ENCODE measurements at places on chromosomes 6 and 20.
A peak's percentile ranks its signal among the peaks of the same experiment; 100 is the strongest.

- DNase-seq, result no peak
Measured at GRCh38 chr20:14284443-14284842, 53.0 kb downstream of the FLRT3 start.

GRCh38 chr20:10595985-10596384, 77.8 kb downstream of the JAG1 start:
- DNase-seq, result no peak

DNA sequence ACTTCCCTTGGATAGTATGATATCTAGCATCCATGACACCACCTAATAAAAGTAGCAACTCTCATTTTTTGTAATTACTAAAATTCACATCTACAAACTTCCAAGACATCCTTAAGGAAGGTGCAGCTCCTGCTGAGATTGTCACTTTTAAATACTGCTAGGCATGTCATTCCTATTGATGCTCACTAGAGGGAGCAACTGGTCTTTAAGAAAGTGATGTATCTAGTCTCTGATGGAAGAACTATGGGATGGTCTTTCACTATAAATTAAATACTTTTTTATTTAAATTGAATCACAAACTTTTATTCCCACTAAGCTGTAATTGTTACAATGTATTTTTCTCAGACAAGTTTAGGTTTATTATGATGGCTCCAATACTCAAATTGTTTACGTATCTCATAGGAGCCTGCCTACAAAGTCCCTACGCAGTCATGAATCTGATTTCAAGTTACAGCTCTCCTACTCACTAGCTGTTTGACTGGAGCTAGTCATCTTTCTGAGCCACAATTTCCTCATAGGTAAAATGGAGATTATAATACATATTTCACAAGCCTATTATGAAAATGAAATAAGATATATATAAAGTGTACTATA, 8.1 kb upstream of the TSPYL1 start:
- DNase-seq, result no peak

GRCh38 chr6:45650524-45651135, 272.9 kb upstream of the SUPT3H start:
- DNase-seq, result no peak

DNA sequence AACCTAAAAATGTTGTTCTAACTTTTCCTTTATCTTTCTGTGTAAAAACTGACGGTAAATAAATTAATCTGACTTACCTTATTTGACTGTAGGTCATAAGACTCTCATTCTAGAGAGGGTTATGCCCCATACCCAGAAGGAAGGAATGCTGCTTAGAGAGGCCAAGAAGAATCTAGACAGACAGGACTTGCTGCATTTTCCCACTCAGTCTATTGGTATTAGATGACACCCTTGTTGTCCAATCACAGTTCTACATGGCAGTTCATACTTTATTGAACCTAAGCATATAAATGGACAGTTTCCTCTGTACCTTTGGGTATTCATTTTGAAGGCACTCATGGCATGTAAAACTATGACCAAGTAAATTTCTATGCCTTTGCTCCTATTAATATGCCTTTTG, 359.6 kb upstream of the ID4 start:
- DNase-seq, result no peak

GRCh38 chr20:63742381-63743024, 2.9 kb downstream of the SLC2A4RG start:
- no peak for DNase-seq

DNA sequence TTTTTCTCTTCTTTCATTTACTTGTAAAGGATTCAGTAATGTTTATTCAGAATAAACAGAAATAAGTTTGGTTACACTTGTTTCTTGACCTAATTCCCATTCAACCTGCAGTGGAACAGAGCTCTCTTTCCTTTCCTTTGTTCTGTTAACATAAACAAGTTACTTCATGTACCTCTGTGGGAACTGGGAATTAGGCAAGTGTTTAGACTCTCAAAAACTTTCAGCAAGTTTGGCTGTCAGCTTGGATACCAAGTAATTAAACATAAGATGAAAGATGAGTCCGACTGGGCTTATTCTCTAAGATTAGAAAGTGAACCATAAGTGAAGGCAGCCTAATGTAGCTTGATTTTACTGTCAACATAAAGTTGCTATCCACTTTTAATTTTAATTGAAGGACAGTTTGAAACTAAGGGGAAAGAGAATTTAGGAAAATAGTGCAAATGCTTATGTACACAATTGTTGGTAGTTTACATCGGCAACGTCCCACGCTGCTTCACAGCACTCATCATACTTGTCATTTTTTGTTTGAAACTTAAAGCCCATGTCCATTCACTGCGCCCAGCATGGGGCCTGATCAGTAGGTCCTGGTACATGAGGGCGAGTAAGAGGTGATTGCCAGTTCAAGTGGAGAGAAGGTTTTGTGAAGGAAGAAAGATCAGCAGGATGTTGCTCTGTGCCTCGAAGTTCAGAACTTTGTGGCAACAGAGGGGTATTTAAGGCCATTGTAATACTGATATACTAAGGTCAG, 113.0 kb downstream of the PLEKHG1 start:
- DNase-seq, result no peak

- DNase-seq, result no peak
Measured at GRCh38 chr6:74879976-74880375, 325.9 kb downstream of the COL12A1 start.

DNA sequence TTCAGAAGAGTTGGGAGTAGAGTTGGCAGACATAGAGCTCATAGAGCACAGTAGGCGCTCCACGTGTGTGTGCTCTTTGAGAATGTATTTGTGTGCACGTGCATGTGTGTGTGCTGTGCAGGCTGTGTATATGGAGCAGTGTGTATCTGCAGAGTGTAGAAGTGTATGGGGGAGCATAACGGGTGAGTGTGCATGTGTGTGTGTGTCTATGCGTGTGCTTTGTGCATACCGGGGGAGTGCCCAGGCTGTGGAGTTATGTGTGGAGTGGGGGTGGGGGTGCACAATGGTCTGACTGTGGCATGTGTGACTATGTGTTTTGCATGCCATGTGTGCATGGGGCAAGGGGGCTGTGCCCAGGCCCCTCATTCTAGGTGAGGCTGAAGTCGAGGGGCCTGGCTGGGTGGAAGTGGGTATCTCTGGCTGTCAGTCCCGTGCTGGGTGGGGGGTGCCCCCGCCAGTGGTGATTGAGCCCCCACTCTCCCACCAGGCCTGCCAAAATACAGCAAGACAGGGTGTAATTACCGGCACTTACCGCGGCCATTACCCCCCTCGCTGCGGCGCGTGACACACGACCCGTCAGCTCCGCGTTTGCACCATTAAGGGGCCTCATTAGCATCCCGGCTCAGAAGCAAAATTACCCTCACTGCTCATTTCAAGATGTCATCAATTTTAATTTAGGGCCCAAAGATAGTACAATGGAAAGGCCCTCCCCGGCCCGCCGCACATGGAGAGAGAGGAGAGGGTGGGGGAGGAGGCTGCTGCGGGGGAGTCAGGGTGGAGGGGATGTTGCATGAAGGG, 39.1 kb downstream of the MDFI start:
- DNase-seq, result no peak

DNA sequence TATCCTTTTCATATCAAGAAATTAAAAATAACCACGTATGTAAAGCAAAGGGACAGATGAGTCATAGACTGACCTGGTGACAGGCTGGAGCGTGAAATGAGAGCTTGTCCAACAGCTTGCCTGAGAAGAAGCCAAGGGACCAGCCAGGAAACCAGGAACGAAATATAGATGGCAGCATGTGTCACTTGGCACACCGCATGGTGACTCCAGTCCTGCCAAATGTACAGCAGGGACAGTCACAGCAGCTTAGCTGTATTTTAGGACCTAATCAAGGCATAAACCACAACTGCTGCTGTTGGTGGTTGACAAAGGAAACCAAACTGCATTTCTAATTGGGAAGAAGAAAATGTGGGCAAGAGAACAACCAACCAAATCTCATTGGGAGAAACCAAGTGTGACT, 755.0 kb downstream of the TFAP2A start:
- DNase-seq, result no peak

- DNase-seq, result peak; percentile 25
Measured at GRCh38 chr20:11958855-11959254, 41.2 kb downstream of the BTBD3 start.

DNA sequence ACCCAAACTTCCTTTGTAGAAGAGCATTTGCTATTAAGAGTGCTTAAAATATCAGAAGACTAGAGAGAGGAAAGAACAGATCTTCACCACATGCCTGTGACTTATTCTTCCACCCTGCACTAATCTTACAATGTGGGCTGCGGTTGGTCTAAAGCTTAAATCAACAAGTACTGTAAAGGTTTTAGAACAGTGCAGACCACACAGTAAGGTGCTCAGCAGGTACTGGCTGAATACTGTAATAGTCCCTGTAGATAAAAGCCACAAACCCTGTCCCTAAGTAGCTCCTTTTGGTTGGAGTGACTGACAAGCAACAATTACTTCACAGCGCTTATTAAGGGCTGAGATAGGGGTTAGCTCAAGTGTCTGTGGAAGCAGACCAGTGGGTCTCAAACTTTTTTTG, 972 bp upstream of the PHF3 start:
- no peak for DNase-seq

GRCh38 chr20:51979226-51979625, 176.9 kb upstream of the SALL4 start:
- no peak for DNase-seq

DNA sequence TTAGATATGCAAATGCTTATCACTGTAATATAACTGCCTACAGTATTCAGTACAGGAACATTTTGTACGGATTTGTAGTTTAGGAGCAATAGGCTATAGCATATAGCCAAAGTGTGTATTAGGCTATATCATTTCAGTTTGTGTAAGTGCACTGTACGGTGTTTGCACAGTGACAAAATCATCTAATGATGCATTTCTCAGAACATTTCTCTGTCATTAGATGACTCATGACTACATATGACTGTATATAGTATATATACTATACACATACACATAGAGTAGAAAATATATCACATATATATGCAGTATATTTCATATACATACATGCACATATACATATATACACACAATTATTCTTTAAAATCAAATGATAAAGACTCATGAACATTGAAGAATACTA, 158.4 kb downstream of the PTCHD4 start:
- DNase-seq, result no peak

- DNase-seq, result peak; percentile 24
Measured at GRCh38 chr6:143233554-143234285, 173.0 kb downstream of the AIG1 start.

GRCh38 chr6:53035549-53036213, 29.5 kb upstream of the FBXO9 start:
- peak; percentile 72 for DNase-seq

- DNase-seq, result no peak
Measured at GRCh38 chr20:59697068-59697467, 92.7 kb downstream of the PHACTR3 start.

DNA sequence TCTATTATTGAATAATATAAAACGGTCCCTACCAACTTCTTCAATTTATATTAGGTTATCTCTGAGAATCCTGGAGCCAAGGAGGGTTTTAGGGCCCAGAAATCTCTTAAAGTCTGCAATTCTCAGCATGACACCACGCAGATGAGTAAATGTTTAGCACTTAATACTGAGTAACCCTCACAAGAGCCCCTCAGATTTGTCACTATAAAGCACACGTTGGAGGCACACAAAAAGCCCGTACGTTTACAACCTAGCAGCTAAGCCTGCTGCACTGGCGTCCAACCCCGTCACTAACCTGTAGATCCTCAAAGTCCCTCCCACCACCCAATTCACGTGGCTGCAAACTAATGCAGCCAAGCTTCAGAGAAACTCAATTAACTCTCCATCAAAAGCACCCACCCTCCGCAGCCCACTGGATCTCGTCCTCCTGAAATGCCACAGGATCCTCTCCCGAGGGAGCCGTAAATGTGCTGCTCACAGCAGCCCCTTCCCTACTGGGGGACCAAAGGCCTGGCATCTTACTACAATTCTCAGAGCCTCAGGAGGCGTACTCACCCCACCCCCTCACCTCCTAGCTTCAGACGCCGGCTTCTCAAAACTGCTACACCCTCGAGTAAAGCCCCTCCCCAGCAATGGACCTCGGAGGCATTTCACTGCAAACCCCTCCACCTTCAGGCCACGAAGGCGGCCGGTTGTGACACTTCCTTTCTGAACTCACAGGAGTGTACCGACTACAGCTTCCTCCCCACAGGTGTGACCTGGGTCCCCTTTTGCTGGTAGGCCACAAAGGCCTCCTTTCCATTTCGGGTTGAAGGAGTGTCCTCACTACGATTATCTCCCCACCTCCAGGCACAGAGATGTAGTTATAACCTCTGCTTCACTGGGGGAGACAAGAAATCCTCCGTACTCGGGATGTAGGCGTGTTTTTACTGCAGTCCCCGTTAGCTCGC, 909 bp downstream of the CPNE1 start:
- peak; percentile 78 for DNase-seq

DNA sequence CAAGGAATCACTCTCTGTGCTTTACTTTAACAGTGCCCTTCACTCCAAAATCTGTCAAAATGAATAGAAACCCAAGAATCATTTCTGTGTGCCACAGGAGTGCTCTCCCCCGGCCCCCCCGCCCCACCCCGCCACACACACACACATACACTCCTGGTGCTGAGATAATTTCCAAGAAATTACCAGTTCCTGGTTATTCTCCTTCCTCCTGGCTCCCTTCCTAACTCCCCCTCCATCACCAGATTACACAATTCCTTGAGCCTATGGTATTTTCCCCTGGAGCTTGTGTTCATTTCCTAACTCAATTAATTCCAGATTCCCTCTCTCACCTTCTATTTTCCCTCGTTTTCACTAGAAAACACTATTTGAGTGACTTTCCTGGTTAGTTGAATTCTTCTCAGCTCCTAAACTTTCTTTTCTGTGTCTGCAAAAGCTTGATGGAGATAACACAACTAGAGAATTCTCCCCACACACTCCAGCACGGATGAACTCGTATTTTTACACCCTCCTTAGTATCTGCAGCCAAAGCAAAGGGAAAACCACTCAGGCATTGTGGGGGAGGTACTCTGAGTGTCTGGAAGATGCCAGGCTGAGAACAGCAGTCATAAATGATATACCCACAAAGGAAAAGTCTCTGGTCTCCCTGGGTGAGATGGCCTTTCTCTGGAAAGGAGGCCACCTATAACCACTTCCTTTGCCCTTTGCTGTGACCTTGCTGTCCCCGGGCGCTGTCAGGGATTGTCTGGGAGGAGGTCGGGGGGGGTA, 1.9 kb upstream of the SLC24A3 start:
- DNase-seq, result no peak

GRCh38 chr20:49794336-49795134, 18.1 kb upstream of the SLC9A8 start:
- DNase-seq, result no peak

GRCh38 chr6:31878726-31879125, at the start of gene SLC44A4:
SLC44A4 (minus strand) TSS chr6:31878997; CDS start chr6:31878980, 17 bp downstream.
- DNase-seq, result no peak

GRCh38 chr20:37643400-37643799, 50.4 kb upstream of the CTNNBL1 start:
- no peak for DNase-seq

- no peak for DNase-seq
Measured at GRCh38 chr20:5947276-5947675, 3.1 kb downstream of the TRMT6 start.

GRCh38 chr6:56594699-56595098, 48.0 kb downstream of the DST start:
- no peak for DNase-seq

DNA sequence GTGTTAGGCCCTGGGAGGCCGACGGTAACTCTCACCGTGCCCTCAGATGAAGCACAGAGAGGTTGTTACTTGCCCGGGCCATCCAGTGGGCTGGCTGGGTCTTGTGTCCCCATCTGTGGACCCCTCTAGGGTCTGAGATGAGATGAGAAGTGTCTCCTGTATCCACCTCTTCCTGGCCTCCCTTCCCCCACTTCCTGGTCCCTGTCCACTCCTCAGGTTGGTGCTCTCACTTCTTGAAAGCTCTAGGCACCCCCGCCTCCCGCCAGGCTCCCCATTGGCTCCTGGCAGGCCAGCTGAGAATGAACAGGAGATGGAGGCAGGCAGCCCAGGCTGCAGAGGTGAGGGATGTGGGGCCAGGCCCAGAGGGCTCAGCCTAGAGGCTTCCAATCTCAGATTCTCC, 1.5 kb downstream of the MMP24OS start:
- no peak for DNase-seq

Measured in testis (tissue), 5 donors.